ENCODE measurements at places on chromosomes 16 and 17.

DNA sequence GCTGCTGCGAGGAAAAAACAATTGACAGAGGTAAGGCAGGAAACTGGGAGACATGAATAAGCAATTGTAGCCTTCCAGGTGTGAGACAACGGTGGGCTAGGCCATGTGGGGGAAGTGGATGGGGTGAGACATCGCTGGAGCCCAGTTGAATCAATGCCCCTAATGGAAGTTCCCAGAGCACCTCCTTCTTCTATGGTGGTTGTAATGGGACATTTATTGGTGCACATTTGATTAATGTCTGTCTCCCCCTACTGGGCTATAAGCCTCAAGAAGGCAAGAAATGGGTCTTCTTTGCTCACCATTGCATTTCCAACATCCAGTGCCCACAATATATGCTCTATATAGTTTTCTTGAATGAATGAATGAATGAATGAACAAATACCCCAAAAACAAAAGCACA, 22.7 kb upstream of the CD300E start:
- no peaks in the 10 kb centered on the region for H3K27me3 ChIP-seq
- no peaks in the 10 kb centered on the region for H3K4me1 ChIP-seq
- no peak overlapping the region for H3K27ac ChIP-seq
- H3K36me3 ChIP-seq = no peaks in the 10 kb centered on the region

GRCh38 chr16:30902029-30902972, 5.9 kb downstream of the CTF1 start:
- H3K27me3 ChIP-seq = no peaks in the 10 kb centered on the region
- peak; percentile 81 for DNase-seq
- H3K36me3 ChIP-seq = no peaks in the 10 kb centered on the region
- peaks cover 5% of the 10 kb centered on the region for H3K4me1 ChIP-seq
- peak overlapping the region; percentile 42 for H3K4me3 ChIP-seq
- peak overlapping the region; percentile 78 for H3K27ac ChIP-seq

DNA sequence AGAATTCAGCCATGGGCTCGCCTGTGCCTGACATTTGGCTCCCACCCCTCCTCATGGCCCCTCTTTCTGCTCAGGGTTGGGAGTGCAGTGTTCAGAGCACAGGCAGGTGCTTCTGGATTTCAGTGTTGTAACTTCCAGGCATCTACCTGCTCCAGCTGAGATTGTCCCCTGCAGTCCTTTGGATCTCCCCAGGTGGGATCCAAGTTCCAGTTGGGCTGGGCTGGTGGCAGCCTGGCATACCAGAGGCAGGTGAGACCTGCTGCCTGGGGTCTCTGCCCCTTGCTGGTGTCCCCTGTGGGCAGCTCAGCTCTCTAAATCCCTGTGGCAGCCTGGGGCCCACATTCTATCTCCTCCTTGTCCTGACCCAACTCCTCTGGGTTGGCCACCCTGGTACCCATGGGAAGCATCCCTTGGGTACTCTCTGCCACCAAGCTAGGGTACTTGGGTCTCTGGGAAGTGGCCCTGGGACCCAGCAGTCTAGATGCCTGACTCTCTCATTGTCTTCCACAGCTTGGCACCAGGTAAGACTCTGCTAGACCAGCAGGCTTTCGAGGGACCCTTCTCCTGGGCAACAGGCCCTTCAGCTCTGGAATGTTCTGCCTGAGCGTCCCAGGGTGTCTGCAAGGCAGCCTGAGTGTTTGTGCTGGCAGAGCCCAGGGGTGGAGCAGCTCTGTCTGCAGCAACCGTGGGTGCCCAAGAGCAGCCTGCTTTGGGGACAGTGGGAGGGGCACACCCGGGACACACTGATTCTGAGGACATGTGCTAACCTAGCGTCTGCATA, 42.5 kb downstream of the DNAH17 start:
- no peaks in the 10 kb centered on the region for H3K27me3 ChIP-seq
- H3K27ac ChIP-seq = no peak overlapping the region
- no peak for DNase-seq
- H3K4me1 ChIP-seq = no peaks in the 10 kb centered on the region
- no peaks in the 10 kb centered on the region for H3K36me3 ChIP-seq

DNA sequence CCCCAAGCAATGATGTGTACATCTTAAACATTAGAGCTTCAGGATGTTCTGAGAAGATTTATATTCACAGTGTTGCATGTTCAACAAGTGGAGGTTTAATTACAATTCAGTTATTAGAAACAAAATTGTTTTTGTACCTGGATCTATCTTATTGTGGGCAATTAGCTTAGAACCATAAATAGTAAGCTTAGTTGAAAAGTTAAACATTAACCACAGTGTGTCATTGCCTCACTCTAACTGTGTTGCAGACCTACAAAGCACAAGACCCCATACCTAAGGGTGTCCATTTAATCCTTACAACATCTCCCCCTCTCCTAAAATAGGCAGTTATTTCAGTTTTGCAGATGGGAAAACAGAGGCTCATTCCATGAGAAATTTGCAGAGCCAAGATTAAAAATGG, 632.0 kb upstream of the SOX9 start:
- no peaks in the 10 kb centered on the region for H3K27me3 ChIP-seq
- H3K27ac ChIP-seq = no peak overlapping the region
- no peak overlapping the region for H3K4me3 ChIP-seq
- DNase-seq = no peak

DNA sequence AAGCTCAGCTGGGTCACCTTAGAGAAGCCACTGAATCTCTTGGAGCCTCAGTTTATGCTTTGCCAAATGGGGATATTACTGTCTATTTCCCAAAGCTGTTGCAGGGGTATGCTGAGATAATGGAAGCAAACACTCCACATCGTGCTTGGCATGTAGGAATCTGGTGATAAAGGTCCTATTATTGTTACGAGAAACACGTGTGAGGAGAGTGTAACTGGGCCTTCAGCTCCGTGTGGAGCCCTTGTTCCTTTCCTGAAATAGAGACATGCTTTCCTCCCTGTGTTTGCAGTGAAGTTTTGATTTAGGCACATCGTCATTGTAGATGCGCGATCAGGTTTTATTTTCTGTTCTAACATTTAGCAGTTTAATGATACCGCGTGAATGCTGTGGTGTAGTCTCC, 292.4 kb downstream of the CPPED1 start:
- H3K4me3 ChIP-seq = no peak overlapping the region
- H3K27ac ChIP-seq = no peak overlapping the region
- H3K36me3 ChIP-seq = no peaks in the 10 kb centered on the region
- no peaks in the 10 kb centered on the region for H3K27me3 ChIP-seq
- H3K4me1 ChIP-seq = no peaks in the 10 kb centered on the region

Measured in right lobe of liver (tissue), 6 donors.